ENCODE measurements at places on chromosomes 1 and 21.

DNA sequence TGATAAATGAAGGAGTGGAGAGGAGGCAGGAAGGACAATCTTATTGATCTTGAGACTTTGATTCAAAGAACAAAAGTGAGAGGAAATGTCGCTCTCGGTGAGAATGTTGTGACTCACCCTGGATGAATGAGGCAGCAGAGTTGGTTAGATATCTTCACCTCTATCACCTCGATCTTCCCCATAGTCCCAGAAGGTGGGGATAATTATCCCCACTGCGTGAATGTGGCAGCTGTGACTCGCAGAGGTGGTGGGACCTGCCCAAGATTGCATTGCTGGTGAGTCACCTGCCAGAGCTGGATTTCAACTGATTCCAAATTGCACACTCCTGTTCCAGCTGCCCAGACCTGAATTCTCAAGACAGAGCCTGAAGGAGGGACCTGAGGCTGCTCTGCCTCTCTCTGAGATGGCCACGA, 105.0 kb downstream of the MATN1 start:
- no peak for DNase-seq

DNA sequence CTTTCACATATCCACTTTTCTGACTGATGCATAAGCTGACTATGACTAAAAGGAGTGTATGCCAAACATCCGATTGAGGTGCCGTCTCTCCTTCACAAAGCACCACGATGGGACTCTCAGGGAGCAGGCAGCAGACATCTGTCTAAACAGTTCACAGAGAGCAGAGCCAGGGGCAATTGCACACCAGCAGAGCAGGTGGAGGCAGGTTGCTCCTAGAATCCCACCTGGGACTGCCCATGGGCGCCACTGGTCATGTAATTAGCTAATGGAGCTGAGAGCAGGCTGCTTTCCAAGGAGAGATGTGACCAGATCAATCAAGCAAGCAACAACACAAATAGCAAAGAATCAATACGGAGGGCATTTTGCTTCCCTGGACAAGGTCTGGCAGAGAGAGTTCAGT, 30.5 kb upstream of the COA6 start:
- DNase-seq, result no peak

DNA sequence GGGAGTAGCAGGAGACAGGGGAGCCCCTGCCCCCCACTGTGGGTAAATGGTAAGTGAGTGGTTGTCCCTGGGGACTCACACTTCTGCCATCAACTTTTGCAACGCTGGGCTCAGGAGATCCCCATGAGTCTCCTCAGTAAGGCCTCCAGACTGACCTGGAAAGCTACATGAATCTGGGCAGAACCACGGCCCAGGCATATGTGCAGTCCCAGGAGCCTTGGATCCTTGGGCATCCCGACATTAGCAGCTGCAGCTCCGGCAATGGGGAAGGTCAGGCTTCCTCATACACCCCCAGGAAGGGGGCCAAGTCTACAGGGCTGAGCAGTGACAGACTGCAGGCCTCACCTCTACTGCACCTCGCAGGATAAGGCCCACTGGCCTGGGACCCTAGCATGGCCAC, 868.7 kb upstream of the ADGRL4 start:
- DNase-seq, result no peak

DNA sequence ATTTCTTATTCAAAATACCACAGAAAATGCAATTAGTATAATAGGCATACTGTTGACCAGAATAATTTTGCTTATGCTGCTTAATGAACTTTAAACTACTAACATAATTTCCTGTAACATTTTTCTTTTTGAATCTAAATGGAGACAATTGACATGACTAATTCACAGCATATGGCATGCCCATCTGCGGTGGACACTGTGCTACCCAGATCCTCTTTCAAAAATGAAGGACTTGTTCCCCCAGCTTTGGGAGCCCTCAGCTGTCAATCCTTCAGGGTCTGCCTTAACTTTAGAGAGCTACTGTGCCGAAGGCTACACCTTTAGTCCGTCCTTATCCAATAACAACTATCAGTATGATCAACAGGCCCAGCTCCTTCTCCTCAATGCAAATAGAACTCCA, 789.0 kb downstream of the PLA2G4A start:
- no peak for DNase-seq

- DNase-seq, result no peak
Observed at GRCh38 chr1:40409467-40409866, 35.9 kb downstream of the SMAP2 start.

DNA sequence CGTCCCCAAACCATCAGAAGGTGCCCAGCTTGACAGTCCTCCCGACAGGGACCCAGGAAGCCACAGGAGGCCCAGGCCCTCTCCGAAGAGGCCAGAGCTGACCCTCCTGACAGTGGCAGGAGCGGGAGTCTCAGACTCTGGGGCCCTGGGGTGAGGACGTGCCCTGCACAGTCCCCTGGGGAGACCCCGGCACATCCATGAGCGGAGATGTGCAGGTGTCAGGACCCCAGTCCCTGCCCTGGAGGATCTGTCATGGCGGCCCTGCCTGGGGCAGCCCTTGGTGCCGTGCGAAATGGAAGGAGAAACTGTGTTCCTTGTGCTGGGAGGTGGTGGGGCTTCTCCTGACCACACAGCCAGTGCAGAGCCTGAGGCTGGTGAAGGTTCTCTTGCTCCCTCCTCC, 55.8 kb downstream of the OBSCN start:
- DNase-seq, result no peak

DNA sequence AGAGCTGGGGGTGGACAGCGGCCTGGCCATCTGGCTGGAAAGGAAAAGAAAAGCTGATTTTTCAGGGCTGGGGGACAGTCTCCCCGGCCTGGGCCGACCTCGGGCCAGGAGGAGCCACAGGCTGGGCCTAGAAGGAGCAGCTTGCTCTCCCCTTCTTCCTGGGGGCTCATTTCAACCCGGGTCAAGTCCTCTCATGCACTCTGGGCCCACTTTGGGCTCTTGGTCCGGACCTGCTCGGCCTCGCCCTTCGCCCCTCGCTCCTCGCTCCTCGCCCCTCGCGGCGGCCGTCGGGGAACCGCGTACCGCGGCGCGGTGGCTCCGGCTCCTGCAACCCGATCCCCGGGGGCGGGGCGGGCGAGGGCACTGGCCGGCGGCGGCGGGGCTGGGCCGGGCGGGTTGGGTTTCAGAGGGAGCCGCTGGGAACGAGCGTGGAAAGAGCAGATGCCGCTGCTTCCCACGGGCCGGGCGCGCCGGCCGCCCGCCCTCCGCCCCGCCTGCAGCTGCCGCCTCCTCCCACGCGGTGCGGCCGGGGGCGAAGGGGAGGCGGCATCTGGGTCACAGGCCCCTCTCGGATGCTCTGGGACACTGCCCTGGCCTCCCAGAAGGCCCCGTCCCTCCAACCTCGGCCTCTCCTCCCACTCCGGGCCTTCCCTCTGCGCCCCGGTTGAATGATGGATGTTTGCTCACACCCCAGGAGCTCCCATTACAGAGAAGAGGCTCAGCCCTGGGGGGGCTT, 6.6 kb downstream of the HEYL start:
- DNase-seq, result no peak

- no peak for DNase-seq
Observed at GRCh38 chr1:154583773-154584172, 16.2 kb downstream of the CHRNB2 start.

- DNase-seq, result no peak
Observed at GRCh38 chr21:33314111-33314510, 10.7 kb upstream of the IFNAR1 start.

- DNase-seq, result no peak
Observed at GRCh38 chr1:186518395-186518794, 57.5 kb upstream of the PDC start.

GRCh38 chr1:188089461-188089860, 1260.7 kb downstream of the PLA2G4A start:
- DNase-seq, result no peak

- no peak for DNase-seq
Observed at GRCh38 chr1:966135-966703, at the start of gene PLEKHN1. Gene PLEKHN1, plus strand, starts transcription at chr1:966482. Its CDS starts 50 bp downstream, at chr1:966532.

DNA sequence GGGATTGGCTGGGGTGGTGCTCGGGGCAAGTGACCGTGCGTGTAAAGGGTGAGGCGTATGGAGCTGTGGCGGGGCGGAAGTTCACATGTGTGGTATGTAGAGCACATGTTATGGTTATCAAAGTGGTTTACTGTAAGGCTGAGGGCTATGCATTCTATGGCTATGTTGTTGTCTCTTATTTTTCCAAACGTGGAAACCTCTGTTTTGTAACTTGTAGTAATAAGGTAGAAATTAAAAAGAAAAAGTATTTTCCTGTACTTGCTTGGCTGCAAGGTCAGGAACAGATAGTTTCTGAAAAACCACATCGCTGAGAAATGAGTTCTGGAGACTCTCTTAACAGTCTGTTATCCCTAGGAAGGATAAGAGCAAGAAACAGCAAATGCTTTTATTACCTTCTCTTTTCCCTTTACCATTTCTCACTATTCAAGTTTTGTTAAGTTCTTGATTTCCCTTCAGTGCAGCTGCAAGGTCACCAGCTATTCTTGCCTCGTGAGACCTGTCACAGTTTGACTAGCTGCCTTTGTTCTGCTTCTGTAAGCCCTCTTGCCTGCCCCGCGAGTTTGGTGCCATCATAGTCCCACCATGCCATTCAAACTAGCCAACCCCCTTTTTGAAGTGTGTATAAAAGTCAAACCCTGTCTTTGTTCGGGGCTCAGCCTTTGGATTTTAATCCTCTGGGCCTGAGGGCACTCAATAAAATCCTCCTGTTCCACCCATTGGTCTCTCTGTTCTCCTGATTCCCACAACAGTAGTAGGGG, 9.5 kb downstream of the RNU1-2 start:
- no peak for DNase-seq

DNA sequence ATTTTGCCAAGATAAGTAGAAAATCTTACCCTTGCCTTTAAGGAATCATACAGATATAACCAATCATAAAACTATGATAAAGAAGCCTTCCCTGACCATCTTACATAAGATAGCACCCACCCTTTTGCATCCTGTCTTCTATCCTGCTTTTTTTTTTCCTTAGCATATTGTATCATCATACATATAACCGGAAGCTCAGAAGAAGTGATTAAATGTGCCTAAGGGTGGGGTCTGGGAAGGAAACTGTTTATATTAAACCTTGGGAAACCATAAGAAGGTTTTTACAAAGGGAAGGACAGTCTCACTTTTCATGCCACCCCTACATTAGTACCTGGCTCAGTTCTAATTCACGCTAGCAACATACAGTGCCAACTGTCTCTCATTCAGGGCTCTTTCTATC, 66.8 kb downstream of the LUZP1 start:
- DNase-seq, result no peak

GRCh38 chr1:111366256-111366655, 61.3 kb downstream of the OVGP1 start:
- DNase-seq, result no peak

DNA sequence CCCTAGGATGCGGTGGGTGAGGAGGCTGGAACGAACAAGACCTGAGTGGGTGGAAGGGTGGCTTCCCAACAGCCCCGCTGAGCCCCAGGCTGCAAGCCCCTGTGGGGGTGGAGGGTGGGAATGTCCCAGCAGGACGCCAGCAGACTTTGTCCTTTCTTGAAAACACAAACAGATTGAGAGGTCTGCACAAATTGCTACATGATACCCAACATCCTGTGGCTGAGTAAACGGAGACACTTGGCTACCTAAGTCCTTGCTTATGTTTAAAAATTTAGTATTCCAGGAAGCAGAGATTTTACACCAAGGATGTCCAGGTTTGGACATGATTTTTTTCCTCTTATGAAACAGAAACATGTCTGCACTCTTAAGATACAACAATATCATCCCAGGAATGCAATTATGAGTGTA, 11.8 kb upstream of the F3 start:
- DNase-seq, result no peak

- DNase-seq, result no peak
Observed at GRCh38 chr1:73623946-73624345, 574.0 kb downstream of the LRRIQ3 start.

DNA sequence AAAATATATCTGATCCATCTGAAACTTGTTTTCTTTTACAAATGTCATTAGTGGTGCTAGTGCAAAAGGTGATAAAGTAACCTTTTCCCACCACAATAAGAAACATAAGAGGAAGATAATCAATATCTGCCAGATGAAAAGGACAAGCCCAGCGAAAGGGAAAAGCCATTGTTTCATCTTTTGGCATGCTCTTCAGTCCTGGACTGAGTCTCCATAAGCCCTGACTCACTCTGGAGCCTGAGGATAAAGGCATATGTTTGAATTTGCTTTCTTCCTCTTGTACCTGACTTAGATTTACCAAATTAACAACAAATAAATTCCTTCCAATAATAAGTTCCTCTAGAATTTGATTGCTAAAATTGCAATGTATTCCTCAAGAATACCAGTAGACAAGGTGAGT, 13.6 kb downstream of the DNAJC11 start:
- no peak for DNase-seq

- no peak for DNase-seq
Observed at GRCh38 chr1:13624526-13624925, 40.9 kb downstream of the PDPN start.

GRCh38 chr21:42746593-42747275, 93.3 kb downstream of the PDE9A start:
- DNase-seq, result no peak

DNA sequence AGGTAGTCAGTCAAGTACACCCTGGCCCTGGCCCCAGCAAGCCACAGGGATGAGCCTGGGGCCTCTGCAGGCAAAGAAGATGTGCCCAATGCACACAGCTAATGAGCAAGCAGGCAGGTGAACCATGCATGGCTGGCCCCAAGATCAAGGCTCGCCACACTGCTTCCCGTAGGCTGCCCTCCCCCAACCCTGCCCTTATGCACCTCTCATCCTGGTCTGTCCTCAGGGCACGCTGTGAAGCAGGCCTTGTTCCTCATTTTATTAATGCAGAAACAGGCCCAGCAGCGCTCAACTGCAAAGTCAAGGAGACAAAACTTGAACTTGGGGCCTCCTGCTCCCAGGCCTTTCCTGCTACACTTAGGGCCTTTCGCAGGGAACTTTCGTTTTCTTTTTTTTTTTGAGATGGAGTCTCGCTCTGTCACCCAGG, 35.6 kb upstream of the ID3 start:
- no peak for DNase-seq

DNA sequence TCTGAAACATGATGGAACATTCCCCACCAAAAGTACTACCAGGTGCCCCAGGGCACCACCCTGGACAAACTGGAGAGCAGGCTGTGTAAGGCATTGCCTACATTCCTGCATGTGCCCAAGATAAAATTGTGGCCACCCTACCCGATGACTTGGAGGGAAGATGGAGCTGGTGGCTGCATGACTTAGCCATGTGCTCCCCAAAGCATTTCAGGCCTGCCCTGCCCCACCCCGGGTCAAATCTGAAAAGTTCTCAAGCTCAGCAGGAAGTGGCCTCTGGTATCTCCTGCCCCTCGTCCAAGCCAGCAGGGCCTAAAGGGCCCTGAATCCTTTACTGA, 8.5 kb downstream of the CD2 start:
- no peak for DNase-seq

GRCh38 chr1:118136187-118136941, 48.7 kb downstream of the SPAG17 start:
- DNase-seq, result no peak
